ENCODE measurements at places on chromosomes 16 and 17. TPM values are rescaled to one million over a fixed set of nuclear protein-coding genes. Genes with fewer than 3 reads are reported as not detected.

The SDR42E2 gene
- 0.11 TPM for polyA plus RNA-seq

The FNDC8 gene
- 0.23 TPM for polyA plus RNA-seq

The HSPB9 gene
- polyA plus RNA-seq, result 0.23 TPM

The TSPAN10 gene
- polyA plus RNA-seq, result 2.0 TPM

The CSH2 gene
- 0.90 TPM for polyA plus RNA-seq

The HES7 gene
- not detected for polyA plus RNA-seq

The TMEM88 gene
- polyA plus RNA-seq, result 13.4 TPM

The PPL gene
- 29.2 TPM for polyA plus RNA-seq

- DNase-seq, result no peak
Observed at GRCh38 chr17:49694847-49695697, 12.7 kb downstream of the SLC35B1 start.

DNA sequence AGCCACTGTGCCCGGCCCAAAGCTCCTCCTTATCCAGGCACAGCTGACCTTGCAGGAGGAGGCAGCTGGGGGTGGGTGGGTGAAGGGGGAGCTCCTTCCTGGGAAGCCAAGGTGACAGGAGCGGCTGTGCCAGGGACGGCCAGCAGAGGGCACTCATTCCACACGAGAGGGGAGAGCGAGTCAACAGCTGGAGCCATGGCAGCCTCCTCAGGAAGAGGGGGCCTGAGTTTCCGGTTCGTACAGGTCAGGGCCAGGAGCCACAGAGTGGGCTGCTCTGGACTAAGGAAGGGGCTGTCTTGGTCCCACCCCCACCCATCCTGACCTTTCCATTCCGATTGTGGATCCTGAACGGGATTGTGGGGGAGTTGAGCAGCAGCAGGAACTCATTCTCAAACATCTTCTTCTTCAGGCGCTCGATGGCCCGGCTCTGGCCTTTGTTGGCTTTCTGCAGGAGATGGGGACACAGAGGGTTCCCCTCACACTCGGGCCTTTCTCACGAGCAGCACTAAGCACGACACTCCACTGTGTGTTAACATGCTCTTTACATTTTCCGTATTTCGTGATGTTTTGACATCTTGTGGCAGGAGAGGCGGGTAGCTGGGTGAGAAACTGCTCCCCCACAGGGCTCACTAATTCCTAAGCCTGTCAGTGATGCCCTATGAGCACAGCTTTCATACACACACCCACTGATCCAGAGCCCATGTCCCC is 61.6 kb downstream of the TIMM22 start:
- no peak for DNase-seq

DNA sequence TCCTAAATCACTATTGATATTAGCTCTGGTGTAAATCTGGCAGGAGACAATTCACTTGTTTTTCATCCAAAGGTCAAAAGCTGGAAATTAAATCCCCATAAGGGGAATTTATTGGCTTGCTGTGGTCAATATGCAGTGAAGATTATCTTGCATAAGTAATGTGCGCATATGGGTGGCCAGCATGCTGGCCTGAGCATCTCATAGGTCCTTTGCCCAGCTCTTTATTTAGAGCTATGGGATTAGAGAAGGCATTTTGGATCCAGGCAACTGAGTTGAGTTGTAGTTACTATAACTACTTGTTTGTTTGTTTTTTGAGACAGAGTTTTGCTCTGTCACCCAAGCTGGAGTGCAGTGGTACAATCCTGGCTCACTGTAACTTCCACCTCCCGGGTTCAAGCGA is 110.7 kb downstream of the AATF start:
- no peak for DNase-seq

- no peak for DNase-seq
Observed at GRCh38 chr17:40553694-40554534, 11.4 kb downstream of the CCR7 start.

DNA sequence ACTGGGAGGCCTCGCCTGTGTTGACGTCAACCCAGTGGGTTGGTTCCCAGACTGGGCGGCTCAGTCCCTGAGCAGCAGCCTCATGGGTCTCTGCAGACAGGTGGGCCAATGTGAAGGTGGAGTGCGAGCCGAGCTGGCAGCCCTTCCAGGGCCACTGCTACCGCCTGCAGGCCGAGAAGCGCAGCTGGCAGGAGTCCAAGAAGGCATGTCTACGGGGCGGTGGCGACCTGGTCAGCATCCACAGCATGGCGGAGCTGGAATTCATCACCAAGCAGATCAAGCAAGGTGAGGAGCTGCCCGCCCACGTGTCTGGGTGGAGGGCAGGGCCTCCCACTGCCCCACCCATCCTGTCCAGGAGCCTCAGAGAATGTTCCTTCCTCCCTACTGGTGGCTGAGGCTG is 44.1 kb downstream of the MRC2 start:
- DNase-seq, result no peak

GRCh38 chr17:45382226-45382625 is 50.4 kb downstream of the ARHGAP27 start:
- DNase-seq, result no peak

- no peak for DNase-seq
Observed at GRCh38 chr16:13453938-13454553, 465.9 kb upstream of the ERCC4 start.

DNA sequence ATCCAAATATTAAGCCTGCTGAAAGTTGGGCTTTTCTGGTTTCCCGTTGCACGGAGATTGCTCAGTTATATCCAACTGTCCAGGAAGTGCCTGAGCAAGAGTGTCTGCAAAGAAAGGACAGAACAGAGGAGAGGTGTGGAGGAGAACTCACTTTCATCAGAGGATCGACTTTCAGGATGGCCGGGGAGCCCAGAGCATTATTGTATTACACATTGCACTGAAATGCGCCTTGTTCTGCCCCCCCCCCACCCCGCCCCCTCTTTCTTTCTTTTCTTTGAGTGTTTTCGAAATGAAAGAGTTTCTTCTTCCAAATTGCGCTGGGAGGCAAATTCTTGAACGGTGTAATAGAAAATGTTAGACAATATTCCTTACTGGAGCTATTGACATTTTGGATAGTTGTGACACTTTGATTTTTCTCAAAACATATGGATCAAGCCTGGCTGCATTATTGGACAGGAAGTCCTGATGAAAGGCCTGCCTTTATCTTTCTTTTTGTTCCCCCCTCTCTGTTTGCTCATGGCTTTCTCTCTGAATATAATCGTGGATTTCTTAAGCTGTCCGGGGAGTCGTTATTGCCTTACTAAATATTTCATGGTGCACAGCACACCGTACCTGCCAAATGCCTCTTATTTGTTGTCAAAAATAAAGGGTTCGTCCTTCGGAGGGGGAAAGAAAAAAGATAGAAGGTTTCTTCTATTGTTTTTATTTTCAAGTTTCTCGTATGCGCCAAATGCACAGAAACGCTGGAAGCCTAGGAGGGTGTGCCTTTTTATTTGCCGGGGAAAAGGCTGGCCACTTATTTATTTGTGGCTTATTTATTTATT is 110.8 kb downstream of the IRX3 start:
- DNase-seq, result no peak

GRCh38 chr17:40552806-40553693 is 12.2 kb downstream of the CCR7 start:
- no peak for DNase-seq

DNA sequence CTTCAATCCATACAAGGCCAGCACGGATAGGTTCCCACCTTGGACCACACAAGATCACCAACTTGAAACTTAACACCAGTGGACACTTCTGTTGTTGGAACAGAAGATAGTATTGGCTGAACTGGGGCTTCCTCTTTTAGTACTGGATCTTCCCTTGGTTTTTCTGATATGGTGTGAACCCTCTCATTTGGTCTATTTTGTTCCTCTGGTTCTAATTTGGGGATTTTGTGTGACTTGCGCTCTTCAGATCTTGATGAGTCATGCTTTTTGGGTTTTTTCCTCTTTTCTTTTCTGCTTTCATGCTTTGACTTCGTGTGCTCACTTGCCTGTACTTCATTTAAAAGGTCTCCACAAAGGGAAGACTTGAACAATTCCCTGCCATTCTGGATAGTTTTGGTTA is 39.0 kb downstream of the SOST start:
- DNase-seq, result no peak

DNA sequence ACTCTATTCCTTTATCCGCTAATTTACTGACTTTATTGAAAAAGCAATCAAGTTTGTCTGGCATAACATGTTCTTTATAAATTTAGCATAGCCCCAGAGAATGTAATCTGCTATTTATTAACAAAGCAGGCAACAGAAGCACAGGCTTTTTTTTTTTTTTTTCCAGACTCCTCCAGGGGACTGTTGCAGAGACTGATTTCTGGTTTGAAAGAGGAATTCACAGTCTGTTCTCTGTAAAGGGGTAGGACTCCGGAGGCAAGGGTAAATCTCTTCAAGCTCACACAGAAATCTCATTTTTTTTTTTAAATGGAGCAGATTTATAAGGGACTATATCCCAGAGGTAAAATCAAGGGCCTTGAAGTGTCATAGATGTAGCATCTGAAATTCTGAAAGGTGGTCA is 1386.5 kb upstream of the CDH8 start:
- no peak for DNase-seq

- DNase-seq, result no peak
Observed at GRCh38 chr16:1112506-1113184, 16.6 kb upstream of the C1QTNF8 start.
